ENCODE measurements at places on chromosomes 11 and 22.

- DNase-seq: no peak
These were observed 1080.8 kb downstream of the BRD1 start for GRCh38 chr22:48746789-48747425.

DNA sequence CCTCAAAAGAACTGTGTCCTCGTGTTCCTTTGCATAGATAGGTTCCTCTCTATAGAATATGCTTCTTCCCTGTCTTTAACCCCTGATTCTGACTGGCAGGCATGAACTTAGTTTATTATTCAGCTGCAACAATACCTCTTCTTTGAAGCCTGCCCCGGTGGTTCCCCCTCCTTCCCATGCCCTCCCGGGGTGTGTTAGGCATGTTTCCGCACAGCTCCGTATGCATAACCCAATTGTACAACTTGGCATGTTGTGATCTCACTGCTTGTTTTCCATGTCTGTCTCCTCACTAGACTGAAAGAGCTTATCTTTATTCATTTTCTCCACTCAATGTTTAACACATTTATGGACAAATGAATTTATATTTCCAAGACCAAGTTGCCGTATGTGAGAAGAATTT, 72.6 kb downstream of the DEPDC5 start:
- no peak for DNase-seq

GRCh38 chr11:72081821-72082453, 1.3 kb downstream of the LRRC51 start:
- no peak for DNase-seq

- no peak for DNase-seq
These were observed 92.8 kb upstream of the APOA1 start for GRCh38 chr11:116930177-116930576.

GRCh38 chr11:31529701-31530100, 20.1 kb downstream of the ELP4 start:
- no peak for DNase-seq

GRCh38 chr11:35622070-35622469, 3.8 kb downstream of the FJX1 start:
- DNase-seq: no peak

DNA sequence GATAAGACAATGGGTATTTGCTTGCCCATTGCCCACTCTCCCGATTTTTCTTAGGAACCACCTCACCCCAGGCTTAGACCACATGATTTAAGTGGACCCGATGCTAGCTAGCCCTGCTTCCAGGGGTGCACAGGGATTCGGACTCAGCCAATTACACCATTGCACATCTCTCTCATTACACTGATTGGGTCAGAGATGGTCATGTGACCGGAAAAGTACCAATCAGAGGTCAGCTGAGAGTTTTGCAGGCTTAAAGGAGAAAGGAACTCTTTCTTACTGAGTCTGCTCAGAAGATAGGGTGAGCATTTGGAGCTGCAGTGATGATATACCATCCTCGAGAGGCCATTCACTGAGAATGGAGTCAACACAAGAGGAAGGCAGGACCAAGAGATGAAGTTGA, 12.2 kb upstream of the ANKK1 start:
- DNase-seq: no peak

DNA sequence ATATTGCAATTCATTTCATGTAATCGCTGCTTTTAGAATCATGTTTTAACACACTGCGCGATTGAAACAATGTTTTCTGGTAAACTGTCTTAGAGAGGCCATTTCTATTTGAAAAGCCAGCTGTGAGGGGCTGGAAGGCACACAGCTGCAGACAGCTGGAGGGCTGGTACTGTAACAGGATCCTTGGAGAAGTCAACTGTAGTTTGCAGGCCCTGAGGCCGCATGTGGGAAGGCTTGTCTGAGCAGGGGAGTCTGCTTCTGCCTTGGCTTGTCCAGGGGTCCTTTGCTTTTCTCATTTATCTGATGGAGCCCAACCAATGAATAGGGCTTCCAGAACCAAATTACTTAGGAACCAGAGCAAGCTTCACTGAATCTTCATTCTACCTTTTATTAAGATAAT, 313.5 kb downstream of the BLID start:
- no peak for DNase-seq

DNA sequence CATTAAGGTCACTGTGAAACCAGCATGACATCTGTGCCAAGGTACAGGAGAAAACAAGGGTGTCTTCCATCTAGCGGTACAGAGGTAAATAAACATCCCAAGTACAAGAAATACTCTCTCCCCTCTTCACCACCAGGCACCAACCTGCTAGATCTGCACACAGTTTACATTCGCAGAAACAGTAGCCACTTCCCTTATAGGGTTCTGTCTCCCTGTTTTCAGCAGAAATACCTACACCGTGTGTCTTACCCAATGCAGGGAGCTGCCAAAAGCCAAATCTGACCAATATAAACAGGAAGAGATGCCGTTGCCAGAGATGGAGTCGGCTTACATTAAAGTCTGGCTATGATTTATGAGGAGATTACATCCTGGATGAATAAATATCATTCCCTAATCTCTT, 1.2 kb downstream of the SCN4B start:
- no peak for DNase-seq

DNA sequence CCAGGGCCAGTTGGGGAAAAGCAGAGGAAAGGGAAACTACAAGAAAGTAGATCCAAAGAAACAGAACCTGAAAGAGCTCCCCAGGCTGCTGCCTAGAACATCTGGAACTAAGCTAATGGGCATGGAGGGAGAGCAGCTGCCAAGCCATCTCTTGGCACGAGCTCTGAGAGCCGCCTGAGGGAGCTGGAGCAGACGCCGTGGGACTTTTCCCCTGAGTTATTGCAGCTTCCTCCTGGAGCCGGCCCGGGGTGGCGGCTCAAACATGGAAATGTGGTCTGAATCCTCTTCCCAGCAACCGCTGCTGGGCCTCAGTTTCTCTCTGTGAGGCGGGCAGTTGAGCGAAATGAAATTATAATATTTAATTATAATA, 41.8 kb downstream of the LIF start:
- DNase-seq: no peak

GRCh38 chr22:36104988-36105387, 55.6 kb downstream of the APOL3 start:
- DNase-seq: no peak

GRCh38 chr22:42878561-42879305, 21.7 kb upstream of the ARFGAP3 start:
- no peak for DNase-seq

DNA sequence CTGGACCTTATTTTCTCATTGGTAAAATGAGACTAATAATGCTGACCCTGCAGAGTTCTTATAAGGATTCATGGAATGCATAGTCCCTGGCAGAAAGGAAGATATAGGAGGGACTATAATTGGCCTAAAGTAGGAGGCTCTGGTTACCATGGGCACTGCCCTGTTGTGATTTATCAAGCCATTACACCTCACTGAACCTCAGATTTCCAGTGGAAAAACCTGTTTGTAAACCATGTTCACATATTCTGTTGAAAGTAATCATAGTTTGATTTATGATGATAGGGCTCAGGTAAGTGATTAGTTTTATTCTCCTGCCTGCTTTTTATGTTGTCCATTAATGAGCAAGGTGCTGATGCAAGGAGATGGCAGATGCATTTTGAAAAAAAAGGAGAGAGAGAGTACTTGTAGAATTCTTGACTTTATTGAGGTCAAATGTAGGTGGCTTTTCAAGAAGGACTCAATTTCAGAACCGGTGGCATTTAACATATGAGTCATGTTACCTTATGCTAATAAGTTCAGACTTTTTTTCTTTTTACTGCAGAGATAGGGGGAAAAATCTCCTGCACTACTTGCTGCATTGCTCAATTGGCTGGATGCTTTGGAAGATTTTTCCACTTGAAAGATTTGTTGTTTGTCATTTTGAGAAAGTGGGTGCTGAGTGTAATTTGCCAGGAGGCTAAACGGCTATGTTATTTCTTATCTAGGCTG, 14.6 kb downstream of the NF2 start:
- no peak for DNase-seq

DNA sequence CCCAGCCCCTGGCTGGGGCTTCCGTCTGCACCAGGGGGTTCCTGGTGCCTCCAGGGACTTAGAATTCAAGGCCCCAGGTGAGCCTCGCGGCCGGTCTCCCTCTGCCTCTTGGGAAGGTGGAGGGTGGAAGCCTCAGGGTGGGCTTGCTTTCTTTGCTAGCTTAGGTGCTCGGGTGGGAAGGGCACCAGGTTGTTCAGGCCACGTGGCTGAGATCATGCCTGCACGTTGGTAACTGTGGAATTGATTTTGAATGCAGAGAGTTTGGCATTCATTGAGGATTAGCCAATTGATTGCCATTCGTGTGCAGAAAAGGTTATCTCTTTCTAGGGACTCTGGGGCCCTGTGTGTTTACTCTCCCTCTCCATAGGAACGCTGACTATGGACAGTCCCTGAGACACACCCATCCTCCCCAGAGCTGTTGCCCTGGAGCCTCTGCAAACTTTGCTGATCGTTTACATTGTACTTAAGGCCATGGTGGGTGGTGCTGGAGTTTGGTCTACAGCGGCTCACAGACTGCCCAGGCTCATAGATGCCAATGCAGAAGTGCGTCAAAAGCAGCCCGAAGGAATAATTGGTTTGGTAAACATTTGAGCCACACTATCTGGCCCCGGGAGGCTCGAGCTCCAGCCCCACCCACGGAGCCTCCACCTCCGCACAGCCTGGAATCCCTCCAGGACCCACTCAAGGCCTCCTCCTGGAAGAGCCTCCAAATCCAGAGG, 1457.7 kb downstream of the BRD1 start:
- DNase-seq: no peak

GRCh38 chr11:84247926-84248325, 961.8 kb upstream of the CCDC90B start:
- DNase-seq: no peak

GRCh38 chr11:100684101-100685065, 2.7 kb upstream of the ARHGAP42 start:
- no peak for DNase-seq

DNA sequence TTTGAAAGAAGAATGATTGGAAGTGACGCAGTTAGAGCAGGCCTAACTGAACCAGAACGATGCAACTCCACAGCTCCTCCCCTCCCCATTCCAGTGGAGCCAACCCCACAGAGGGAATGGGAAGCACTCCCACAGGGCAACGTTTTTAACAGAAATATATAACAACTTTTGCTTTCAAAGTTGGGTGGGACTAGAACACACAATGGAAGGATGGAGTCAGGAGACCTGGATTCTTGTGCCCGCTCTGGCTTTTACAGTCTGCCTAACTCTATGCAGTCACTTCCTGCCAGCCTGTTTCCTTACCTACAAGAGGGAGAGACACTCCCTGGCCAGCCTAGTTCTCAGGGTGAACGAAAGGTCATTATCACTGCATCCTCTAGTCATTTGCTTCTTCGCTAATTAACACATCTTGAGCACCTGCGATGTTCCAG, 75.5 kb downstream of the PACSIN2 start:
- no peak for DNase-seq

- no peak for DNase-seq
These were observed 153.9 kb downstream of the TEAD1 start for GRCh38 chr11:12827929-12828812.

DNA sequence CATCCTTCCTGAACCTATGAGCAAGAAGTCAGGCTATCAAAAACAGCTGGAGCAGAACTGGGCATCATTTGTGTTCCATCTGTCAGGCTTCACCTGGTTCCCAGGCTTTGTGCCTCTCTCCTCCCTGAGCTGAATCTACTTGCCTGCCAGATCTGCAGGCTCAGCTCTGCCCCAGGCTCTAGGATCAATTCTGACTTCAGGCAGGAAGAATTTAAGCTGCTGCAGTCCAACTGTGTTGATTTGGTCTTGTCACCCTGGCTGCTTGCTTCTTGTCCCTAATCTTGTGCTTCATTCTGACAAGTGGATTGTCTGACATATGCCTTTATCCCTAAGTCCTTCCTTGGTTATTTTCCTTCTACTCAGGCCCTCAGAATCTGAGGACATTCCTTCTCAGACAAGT, 31.6 kb upstream of the CADM1 start:
- DNase-seq: no peak

- DNase-seq: no peak
These were observed 86.6 kb downstream of the TSPAN18 start for GRCh38 chr11:44813401-44813800.

DNA sequence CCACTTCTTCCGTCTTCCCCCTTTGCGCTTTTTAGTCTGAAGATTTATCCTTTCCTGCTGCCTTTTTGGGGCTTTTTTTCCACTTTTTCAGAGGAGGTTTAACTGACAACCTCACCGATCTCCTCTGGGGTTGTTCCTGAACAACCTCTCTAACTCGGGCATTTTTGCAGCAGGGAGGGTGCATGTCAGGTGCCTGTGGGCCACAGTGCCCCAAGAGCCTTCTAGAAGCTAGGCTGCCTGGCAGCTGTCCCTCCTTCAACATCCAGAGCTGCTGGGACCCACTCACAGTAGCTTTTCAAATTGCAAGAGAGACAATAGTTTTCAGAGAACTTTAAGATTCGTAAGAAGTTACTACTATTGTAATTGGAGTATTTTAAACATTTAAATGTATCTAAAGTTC, 1112.4 kb upstream of the CNTN5 start:
- DNase-seq: no peak

DNA sequence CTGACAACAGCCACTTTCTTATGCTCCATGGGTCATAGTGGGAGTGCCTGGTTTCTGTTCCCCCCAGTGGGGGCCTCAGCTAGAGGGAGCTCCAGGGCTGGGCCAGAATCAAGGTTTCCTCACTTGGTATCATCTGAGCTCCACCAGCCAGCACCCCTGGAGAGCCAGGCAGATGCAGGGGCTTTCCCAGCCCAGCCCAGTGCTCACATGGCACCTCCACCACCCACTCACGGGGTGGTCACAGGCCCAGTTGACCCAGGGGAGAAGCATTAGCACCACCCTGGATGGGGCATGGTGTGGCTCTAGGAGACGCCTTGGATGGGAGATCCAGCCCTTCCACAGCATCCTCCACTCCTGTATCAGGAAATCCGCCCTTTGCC, 24.1 kb upstream of the WNT7B start:
- no peak for DNase-seq

GRCh38 chr11:1303973-1304372, 5.5 kb downstream of the TOLLIP start:
- DNase-seq: no peak

DNA sequence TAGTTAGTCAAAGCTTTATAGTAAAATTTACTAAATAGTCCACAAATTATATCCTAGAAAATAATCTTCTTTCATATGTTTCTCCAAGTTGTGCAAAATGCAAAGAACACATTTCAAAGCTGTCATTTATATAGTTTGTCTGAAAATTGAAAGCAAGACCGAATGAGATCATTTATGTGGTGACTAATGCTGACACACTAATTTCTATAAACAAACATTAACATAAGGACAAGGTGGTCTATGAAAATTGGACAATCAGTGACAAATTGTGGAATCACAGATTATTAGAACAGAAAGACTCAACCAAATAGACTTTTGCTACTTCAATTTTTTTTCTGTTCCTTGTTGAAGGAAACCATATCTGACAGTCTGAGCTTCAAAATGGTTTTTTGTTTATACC, 1056.1 kb downstream of the LRRC4C start:
- no peak for DNase-seq

All from activated naive CD8-positive, alpha-beta T cell treated with anti-CD3 and anti-CD28 coated beads, Interleukin-2, amount 50 U/mL, for 16 hours (primary cell).